ENCODE measurements at places on chromosomes 12 and 14.

DNA sequence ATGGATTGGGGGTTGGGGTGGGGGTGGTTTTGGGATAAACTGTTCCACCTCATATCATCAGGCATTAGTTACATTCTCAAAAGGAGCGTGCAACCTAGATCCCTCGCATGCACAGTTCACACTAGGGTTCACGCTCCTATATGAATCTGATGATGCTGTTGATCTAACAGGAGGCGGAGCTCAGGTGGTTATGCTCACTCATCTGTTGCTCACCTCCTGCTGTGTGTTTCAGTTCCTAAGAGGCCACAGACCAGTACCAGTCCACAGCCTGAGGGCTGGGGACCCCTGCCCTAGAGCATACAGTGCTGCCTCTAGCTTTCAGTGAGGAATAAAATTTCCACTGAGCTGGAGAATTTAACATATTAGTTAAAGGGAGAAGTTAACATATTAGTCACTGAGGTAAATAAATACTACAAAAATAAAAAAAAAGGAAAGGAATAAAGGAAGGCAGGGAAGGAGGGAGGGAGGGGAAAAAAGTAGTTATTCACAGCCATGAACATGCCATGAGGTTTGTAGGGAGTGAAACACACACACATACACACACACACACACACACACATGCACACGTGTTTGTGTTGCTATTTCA, 612.7 kb upstream of the TBX3 start:
- no peak for DNase-seq

- DNase-seq, result no peak
These were observed 114.2 kb downstream of the DAD1 start for GRCh38 chr14:22474730-22475351.

DNA sequence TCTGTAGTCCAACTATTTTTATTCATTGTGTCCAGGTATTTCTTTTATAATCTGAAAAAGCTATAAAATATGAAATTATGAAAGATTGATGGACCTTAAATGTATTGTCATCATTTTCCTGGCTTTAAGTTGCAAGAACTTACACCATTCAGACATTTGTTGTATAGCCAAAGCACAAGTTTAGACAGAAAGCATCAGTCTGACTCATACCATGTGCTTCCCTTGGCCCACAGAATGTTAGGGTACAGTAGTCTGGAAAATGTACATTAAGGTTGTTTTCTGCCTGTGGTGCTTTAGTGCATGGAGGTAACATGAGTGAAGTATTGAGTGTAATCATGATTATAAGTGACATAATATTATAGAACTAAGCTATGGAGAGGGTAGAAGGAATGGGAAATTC, 1002.5 kb downstream of the BCL11B start:
- no peak for DNase-seq

- DNase-seq, result no peak
These were observed 47.6 kb upstream of the ATP2B1 start for GRCh38 chr12:89756194-89756584.

DNA sequence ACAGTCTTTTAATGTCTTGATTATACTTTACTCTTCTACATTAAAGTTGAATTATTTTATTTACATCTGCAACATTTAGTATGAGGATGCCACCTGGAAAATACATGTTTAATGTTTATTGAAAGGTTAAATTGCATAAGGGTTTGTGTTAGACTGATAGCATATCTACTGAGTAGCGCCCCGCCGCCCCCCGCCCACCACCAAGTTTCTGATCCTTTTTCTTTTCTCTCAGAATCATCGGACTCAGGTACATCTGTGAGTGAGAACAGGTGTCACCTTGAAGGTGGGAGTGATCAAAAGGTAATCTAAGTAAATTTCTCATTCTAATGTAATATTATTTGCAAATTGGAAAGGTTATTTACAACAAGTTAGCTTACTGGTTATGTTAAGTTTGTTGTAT, 16.2 kb downstream of the MDM2 start:
- no peak for DNase-seq

GRCh38 chr14:34078117-34078743, 127.4 kb upstream of the EGLN3 start:
- no peak for DNase-seq

- DNase-seq, result no peak
These were observed 102.1 kb downstream of the ERGIC2 start for GRCh38 chr12:29278673-29279420.

DNA sequence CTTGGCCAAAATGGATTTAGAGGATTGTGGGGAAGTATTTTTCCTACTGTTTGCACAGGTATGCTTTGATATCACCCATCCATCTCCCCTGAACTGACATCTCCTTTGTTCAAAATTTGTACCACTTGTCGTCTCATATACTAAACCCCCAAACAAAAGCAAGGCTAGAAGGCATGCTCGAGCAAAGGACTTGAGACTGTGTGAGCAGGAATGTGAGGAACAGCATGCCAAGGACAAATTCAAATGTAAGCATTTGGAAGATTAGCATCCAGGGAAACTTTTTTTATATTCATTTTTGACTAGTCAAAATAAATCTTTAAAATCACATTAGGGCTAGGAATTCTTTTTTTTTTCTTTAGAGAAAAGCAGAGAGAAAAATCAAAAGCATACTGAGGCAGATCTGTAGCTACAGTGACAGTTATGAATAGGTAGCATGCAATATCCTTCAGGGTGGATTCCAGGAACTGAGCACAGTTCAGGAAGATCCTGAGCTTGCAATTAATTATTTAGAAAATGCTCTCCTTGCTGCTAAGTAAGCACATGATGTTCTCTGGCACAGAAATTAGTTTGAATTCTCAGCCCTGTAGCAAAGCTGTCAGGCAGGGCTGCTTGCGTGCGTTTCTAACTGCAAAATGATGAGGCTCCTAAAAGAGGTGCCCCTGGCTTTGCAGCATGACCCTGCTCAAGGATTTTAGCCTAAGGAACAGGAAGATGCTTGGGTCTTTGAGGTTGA, 327.7 kb downstream of the LRIG3 start:
- no peak for DNase-seq

Measured in activated CD4-positive, alpha-beta T cell treated with anti-CD3 and anti-CD28 coated beads for 24 hours (primary cell).